GM04504 (cell line): ENCODE measurements at places on chromosomes 4 and X.
A peak's percentile ranks its signal among the peaks of the same experiment; 100 is the strongest.

DNA sequence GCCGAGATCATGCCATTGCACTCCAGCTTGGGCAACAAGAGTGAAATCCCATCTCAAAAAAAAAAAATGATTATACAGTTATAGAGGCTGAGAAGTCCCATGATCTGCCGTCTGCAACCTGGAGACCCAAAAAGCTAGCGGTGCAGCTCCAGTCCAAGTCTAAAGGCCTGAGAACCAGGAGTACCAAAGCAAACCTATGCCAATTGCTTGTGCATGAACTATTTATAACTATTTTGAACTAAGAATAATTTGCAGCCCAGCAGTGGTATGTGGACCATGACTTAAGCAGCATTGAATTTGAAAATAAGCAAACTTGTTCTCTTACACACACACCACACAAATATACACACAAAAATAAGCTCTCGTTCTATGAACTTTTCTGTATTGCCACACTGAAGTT lies 51.8 kb downstream of the TASL start:
- DNase-seq, result no peak

DNA sequence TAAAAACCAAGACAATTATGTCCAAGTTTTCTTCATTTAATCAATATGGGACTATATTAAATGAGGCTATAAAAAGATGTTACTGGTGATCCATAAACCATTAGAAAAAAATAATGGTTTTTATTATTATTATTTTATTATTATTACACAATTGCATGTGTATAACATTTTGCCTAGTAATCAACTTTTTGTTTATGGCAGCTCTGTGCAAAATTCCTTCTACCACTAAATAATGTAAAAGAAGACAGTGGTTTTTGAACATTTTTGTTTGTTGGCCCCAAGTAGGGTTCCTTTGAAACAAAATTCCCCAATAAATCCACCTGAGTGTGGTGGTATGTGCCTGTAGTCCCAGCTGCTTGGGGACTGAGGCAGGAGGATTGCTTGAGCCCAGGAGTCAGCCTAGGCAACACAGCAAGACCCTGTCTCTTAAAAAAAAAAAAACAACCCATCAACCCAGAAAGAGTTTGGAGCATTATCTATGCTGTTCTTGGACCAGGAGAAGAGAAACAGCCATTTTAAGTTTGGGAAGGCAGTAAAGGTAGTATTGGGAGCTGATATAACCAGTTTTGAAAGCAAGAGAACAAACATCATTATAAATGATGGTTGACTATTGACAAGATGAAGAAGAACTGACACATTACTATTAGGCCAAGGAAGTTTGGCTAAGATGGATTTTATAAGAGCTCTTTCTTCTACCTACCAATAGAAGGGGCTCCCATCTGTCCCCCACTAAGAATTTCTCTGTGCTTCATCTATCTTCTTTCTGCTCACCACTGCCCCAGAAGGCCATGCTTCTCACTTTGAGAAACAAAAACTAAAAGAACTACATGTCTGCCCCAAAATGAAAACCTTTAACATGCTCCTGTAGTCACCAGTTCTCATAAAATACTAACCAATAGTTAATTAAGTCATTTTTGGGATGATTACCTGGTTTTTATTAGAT lies 2.2 kb downstream of the TMEM156 start:
- no peak for DNase-seq

DNA sequence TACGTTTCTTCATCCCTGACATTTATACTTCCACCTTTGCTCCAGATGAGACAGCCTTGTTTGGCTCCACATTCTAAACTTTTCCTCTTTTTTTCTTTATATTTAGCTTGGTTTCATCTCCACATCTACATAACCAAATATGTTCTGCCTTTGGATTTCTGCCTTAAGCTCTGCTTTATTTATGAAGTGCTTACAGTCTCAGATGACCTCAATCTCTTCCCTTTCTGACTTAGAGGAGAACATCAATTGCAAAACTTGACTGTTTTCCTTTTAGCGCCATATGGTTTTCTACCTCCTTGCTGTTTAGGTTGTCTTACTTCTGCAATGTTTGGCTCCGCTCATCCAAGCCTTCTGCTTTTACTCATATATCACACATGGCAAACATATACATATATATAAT lies 7.5 kb downstream of the ASB5 start:
- no peak for DNase-seq

DNA sequence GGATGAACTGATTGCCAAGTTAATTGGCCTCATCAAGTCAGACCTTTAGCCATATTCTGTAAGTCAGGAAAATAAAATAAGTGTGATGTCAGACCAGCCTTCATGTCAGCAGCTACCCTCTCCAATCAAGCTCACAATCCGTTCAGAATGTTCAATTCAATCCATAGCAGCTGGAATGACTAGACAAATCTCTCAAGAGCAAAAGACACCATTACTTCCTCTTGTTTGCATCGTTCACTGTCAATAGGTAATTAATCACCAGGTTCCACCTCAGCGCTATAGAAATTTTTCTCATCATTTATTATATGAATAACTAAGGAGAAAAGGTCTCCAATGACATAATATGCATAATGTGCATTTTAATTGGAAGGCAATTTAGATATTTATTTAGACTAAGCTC lies 321.0 kb upstream of the GRIA3 start:
- DNase-seq, result no peak

- DNase-seq, result peak; percentile 21
Observed at GRCh38 chr4:64539234-64539849, 130.1 kb upstream of the TECRL start.

- no peak for DNase-seq
Observed at GRCh38 chr4:119739796-119740195, 111.2 kb upstream of the PDE5A start.

GRCh38 chrX:133674726-133675470 lies 259.6 kb upstream of the GPC4 start:
- no peak for DNase-seq

DNA sequence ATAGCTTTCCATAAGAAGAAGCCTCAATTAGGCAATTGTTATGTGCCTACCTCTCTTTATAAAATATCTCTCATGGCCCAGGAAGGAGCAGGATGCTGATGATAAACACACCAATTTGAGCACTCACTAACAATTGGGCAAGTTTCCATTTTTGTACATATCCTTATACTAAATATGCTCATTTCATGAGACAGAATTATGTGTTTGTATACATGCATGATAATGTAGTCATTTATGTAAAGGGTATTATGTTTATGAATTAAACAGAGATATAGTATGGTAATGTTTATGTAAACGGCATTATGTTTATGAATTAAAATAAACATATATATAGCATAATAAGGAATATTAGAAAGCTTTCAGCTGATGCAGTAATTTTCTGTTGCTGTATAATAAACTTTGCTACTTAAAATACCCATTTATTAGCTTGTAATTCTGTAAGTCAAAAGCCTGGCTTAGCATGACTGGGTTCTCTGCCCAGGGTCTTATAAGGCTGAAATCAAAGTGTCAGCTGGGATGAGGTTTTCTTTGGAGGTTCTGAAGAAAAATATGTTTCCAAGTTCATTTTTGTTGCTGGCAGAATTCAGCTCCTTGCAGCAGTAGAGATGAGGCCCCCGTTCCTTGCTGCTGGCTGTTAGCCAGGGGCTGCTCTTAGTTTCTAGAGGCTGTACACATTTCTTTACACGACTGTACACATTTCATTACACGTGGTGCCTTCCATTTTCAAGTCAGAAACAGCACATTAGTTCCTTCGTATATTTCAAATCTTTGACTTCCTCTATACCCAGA lies 89.0 kb downstream of the GLRA2 start:
- no peak for DNase-seq

- DNase-seq, result no peak
Observed at GRCh38 chr4:23422878-23423277, 467.0 kb downstream of the PPARGC1A start.

GRCh38 chr4:165207431-165208220 lies at the start of gene KLHL2:
KLHL2 (plus strand) TSS chr4:165207561; CDS start chr4:165207877, 316 bp downstream.
- no peak for DNase-seq

- no peak for DNase-seq
Observed at GRCh38 chr4:99043346-99043745, 45.2 kb downstream of the ADH5 start.

GRCh38 chrX:3393581-3394111 lies 47.2 kb upstream of the MXRA5 start:
- peak; percentile 40 for DNase-seq

DNA sequence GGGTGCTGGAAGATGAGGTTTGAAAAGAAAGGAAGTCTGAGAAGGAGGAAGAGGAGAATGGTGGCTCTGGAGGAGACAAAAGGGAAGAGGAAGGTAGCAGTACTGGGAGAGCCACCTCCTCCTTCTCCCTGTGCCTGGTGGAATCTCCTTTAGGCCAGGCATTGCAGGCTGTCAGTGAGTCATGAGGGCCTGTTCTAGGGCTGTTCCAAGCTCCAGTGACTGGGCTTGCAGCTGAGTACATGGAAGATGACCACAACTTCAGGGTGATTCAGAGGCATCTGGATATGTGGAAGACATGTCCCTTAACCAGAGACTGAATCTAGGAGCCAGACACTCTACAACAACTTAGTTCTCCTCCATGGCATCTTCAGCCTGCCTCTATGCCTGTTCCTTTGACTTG lies 107.8 kb downstream of the EFNB1 start:
- peak; percentile 60 for DNase-seq
